ENCODE measurements at places on chromosomes 7 and 10.

DNA sequence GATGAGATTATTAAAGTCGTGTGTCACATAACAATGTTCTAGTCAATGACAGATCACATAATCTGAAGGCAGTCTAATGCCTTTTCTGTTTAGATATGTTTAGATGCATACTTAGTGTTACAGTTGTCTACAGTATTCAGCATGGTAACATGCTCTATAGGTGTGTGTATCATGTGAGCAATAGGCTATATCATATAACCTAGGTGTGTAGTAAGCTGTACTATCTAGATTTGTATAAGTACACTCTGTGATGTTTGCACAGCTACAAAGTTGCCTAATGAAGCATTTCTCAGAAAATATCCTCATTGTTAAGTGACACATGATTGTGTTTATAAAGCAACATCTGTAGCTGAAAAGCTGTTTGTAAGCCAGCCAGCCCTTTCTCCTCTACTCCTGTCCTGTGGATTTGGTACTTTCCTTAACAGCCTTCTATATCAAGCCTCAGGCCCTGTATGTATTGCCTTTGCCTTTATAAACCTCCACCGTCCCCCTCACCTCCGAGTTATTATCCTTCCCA, 6.3 kb downstream of the HECTD2 start:
- no peak for DNase-seq

GRCh38 chr10:76697923-76698322, 939.7 kb downstream of the KCNMA1 start:
- DNase-seq = no peak

- DNase-seq = no peak
Observed at GRCh38 chr10:36531621-36532020, 593.8 kb upstream of the ANKRD30A start.

DNA sequence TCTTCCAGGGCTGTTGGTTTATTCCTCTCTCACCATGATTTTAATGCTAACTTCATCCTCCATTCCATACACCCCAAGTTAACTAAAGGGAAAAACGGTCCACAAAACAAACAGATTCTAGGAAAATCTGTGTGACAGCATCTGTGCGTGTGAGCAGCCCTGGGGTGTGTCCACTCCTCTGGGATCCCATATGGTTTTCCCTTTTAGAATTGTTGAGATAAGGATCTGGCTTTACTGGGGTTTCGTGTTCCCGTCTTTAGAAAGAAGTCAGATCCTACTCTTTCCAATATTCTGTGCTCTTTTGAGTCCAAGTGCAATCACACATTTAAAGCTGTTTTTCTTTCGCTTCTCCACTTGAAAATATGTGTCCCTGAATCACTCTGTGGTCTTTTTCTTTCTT, 257.1 kb downstream of the KLF6 start:
- no peak for DNase-seq

- no peak for DNase-seq
Observed at GRCh38 chr7:7843972-7844371, 124.6 kb upstream of the GLCCI1 start.

DNA sequence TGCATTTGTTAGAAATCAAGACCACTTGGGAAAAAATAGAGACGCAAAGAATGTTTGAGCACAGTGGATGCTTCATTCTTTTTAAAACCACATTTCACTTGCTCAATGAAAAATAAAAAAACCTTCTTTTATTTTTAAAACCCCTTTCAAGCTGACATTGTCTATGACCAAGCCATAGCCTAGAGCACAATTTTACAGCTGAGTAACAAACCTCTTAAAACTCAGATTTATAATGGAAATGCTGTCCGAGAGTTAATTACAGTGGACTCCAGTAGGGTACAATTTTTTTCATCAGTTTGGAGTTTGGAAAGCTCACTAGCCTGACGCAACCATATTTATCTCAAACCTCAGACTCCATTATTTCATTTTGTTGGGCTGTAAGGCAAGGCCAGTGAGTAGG, 116.3 kb downstream of the RNLS start:
- peak; percentile 3 for DNase-seq

DNA sequence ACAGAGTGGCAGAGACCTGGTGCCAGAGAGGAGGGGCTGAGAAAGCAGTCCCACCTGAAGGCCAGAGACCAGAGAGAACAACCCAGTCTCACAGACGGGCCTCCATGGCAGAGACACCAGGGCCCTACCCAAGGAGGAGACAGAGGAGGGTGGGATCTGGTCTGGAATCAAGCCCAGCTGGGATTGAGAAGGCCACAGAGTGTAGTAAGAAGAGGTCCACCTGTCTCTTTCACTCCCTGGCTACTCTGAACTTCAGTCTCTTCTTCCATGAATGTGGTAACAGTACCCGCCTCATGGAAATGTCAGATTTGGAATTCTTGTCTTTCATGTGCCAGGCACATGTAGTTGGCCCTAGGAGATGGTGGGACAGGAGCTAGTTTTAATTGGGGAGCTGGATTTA, 55.6 kb downstream of the CLIP2 start:
- DNase-seq = no peak

- DNase-seq = no peak
Observed at GRCh38 chr10:80856186-80856585, 318.5 kb downstream of the SH2D4B start.
